ENCODE measurements at places on chromosomes 13 and 19.

GRCh38 chr13:73216381-73216831 is 157.6 kb downstream of the KLF5 start:
- DNase-seq: no peak

- no peak for DNase-seq
These were observed at the start of gene LACC1 for GRCh38 chr13:43879755-43880181. TSS of gene LACC1 (plus strand) at chr13:43879904. CDS start at chr13:43880986, 1,082 bp downstream.

GRCh38 chr19:49497047-49497788 is 984 bp downstream of the RPS11 start:
- DNase-seq: peak; percentile 85

GRCh38 chr13:105112561-105112960 is 1422.9 kb downstream of the EFNB2 start:
- DNase-seq: no peak

GRCh38 chr13:110194451-110194850 is 112.5 kb downstream of the COL4A1 start:
- no peak for DNase-seq

DNA sequence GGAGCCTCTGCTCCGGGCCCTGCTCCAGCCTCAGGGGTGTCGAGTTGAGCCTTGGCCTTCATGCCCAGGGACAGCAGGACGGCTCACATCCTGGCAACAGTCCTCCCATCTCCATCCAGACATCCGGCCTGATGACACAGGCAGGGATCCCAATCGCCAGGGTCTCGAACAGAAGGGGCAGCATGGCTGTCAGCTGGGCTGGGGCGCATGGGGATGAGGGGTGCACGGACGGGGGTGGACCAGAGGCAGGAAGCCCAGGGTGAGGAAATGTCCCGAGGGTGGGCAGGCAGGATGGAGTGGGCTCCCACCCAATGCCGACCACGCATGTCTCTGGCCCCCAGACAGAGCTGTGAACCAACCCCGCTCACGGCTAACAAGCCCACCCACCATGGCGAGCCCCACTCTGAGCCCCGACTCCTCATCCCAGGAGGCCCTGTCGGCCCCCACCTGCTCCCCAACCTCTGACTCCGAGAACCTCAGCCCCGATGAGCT is 16.2 kb downstream of the EVI5L start:
- DNase-seq: no peak

DNA sequence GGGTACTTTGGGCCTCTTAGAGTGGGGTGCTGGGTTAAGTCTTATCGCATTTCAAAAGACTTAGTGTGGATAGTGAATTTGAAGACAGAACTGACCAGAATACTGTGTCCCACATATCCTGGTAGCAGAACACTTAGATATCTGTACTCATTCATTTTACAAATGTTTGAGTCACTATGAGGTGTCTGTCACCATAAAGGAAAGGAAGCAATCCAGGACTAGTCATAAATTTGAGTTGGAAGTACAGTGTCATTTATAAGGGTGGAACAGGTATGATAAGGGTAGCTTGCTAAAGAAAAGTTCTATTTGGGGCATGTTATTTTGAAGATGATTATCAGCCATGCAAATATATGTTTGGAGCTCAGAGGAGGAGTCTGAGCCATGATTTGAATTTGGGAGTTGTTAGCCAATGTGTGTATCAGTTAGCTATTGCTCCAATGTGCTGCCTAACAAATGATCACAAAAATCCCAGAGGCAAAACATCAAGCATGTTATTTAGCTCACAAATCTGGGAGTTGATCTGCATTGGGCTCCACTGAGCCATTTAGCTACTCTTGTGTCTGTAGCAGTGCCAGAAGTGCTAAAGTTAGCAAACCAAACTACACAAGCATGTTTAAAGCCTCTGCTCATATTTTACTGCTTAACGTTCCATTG is 20.3 kb downstream of the ZNF699 start:
- no peak for DNase-seq

- DNase-seq: no peak
These were observed 167.0 kb upstream of the EDNRB start for GRCh38 chr13:78085434-78086225.

DNA sequence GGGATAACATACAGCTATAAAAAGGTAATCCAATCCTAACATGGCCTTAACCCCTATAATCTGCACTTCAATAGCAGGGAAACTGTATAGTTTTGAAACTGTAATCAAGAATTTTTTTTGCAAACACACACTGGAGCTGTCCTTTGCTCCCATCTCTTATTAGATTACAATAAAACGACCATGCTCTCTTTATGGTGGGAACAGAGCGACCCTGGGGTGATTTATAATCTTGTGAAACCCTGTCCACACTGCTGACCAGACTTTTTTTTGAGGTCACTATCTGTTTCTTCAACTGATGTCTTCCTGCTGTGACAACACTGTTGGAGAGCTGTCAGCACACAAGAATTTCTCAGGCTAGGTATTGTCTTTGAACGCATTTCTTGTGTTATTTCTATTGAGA is 35.3 kb downstream of the DACH1 start:
- DNase-seq: no peak

- no peak for DNase-seq
These were observed 2227.9 kb upstream of the PCDH20 start for GRCh38 chr13:63643543-63643942.

GRCh38 chr19:41958367-41959055 is 610 bp downstream of the RABAC1 start:
- DNase-seq: peak; percentile 94

DNA sequence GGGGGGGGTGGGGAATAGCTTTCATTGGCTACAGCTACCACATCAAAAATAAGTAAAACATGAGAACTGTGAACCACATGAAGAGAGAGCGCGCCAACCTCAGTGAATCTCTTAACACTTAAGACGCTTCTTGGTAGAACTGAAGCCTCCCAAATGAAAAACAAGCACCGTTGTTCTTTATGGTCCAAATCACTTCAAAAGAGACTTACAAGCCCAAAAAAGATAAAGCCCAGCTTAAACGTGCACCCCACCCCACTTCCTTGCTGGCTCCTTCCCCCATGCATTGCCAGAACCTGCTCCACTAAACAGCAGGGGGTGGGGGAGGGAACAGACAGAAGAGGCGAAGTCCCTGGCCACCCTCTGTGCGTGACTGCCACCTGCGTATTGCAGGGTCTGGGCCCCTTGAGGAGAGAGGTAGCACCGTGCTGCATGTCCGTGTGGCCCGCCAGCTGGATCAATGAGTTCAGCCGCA is 479.1 kb downstream of the FOXO1 start:
- peak; percentile 66 for DNase-seq

DNA sequence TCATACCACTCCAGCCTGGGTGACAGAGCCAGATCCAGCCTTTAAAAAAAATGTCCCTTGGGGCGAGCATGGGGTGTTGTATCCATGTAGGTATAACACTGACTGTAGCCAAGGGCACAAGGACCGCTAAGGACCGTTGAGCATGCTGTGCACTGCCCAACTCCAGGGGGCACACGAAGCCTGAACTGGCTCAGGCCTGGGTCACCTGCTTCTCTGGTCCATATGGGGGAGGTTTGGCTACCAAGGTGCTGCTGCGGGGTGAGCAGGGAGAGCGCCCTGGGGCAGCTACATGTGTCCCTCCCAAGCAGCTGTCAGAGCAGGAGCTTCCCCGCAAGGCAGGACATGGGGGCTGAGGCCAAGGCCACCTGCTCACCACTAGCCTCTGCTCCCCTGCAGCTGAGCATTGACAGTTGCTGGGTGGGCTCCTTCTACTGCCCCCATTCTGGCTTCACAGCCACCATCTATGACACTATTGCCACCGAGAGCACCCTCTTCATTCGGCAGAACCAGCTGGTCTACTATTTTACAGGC is 16.3 kb downstream of the CATSPERG start:
- no peak for DNase-seq

- no peak for DNase-seq
These were observed 57.9 kb downstream of the MBD3L2B start for GRCh38 chr19:6963244-6963852.

DNA sequence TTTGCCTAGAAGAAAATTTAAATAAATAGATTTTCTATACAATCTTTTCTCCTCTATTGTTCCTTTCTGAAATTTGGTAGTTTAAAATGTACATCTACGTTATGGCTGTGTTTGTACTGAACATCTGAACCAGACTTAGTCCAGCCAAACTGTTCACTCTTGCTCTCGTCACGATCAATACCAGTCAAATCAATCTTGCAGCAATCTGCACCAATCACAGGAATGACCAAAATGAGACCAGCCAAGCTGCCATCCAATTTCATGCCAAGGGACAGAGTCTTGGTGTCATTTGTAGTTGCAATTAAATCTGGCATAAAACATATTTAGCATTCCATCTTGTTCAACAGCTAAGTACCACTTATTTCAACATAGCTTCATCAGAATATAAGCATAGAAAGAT is 156.6 kb downstream of the IRS2 start:
- no peak for DNase-seq

DNA sequence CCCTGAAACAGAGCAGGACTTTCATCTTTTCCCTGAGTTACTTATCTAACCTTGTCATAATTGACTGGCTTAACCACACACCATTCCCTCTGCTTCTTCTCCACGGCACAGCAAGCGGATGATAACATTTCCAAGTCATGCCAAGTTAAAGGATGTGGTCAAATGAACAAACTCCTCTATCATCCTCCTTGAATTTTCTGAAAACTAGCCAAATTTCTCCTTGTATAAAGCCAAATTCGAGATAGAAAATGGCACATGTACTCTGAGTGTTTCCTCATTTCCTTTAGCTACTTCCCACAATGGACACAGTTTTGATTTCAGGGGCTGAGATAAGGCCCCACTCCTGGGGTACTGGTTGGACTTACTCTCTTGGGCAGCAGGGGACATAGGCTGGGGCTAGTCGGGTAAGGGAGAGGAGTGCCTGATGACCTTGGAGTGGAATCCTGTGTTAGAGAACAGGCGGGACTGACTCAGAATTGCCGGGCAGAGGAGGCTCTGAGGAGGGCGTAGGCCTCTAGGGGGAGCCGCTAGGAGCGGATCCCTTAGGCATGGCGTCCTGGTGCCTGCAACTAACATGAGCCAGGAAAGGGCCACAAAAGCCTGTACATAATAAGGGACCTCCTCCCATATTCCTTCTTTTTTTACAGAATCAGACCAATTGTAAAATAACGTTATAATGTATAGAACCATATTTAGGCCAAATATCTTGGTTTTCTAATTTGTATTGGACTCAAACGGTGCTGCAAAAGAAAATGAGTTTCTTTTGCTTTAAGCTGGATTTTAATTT is 20.3 kb upstream of the TMTC4 start:
- peak; percentile 21 for DNase-seq

DNA sequence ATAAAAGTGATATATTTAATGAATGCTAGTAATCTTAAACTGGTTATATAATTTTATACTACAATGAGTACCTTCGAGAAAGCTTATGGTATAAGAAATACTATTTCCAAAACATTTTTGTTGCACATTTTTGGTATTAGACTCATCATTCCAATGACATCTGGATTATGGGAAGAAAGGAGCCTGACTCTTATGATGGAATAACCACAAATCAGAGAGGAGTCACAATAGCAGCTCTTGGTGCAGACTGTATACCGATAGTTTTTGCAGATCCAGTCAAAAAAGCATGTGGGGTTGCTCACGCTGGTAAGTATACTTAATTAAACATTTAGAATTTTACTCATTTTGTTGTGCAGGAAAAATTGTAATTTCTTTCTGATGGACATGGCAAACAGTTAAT is 3.9 kb downstream of the LACC1 start:
- no peak for DNase-seq

GRCh38 chr19:49431330-49431749 is 6.2 kb downstream of the GFY start:
- peak; percentile 38 for DNase-seq

GRCh38 chr13:105587786-105588185 is 947.7 kb downstream of the EFNB2 start:
- DNase-seq: no peak

DNA sequence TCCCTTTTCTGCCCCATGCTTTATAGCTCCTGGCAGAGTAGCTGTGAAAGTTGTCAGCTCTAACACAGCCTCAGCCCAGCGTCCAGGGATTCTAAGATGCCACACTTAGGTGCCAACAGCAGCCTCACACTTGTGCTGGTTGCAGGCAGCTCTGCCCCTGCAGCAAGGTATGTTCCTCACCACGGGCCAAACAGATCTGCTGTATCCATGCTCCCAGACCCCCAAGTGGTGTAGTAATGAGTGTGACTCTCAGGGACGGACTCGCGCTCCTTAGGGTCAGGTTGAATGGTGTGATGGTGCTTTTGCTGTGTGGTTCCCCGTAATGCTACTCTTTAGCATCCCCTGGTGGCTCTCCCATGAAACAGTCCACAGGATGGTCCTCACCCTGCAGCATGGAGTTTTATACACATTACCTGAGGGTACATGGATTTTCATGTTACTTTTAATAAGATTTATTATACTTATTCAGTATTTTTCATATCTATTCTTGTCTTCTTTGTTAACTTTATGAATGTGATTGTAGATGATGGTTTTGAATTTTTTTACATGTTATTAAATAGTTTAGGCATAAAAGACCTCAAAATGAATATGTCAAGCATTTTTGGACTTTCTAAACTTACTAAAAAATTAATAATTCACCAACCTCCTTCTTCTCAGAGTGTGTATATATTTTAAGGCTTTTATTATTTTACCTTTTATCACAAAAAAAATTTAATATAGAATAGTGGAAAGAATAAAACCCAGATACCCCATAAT is 232.5 kb downstream of the SLC7A1 start:
- DNase-seq: peak; percentile 48

DNA sequence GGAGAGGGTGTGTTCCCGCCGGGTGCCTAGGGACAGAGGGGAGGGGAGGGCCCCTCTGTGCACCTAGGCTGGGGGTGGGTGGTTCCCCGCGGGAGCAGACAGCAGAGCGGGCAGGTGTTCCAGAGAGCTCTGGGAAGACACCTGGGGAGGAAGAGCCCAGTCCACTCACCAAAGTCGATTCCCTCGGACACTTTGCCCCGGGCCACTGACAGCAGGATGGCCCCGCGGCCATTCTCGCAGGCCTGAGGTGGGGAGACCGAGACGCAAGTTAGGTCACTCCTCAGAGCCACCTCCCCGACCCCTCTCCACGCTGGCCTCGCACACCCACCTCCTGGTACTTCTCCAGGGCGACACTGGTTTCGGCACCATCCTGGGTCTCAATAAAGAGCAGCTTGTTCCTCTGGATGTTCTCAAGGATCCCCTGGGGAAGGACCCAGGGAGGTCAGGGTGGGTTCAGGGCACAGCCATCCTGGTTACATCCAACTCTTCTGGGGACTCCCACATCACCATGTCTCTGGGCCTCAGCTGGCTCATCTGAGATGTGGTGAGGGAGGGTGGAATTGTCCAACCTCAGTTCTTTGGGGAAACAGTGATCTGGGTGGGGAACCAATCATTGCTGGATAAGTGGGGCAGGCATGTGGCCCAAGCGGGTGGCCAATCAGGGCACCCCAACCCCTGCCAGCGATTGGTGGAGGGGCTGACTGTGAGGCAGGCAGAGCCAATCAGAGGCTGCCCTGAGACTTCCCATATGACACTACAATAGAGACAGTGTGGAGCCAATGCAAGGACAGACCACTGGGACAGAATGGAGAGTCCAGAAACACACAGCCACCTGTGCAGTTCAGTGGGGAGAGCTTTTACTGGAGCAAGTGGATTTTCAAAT is 12.6 kb downstream of the KLC3 start:
- no peak for DNase-seq

- DNase-seq: no peak
These were observed 23.4 kb upstream of the NDUFS7 start for GRCh38 chr19:1360126-1360817.

- no peak for DNase-seq
These were observed 27.6 kb downstream of the GPALPP1 start for GRCh38 chr13:45016792-45017425.

All from stimulated activated CD4-positive, alpha-beta T cell treated with anti-CD3 and anti-CD28 coated beads, Interleukin-15, amount 100 ng/mL, for 24 hours (primary cell).